ENCODE measurements at places on chromosomes 7 and 10.

GRCh38 chr10:102131286-102132170 lies 1.3 kb upstream of the PPRC1 start:
- DNase-seq, result no peak

DNA sequence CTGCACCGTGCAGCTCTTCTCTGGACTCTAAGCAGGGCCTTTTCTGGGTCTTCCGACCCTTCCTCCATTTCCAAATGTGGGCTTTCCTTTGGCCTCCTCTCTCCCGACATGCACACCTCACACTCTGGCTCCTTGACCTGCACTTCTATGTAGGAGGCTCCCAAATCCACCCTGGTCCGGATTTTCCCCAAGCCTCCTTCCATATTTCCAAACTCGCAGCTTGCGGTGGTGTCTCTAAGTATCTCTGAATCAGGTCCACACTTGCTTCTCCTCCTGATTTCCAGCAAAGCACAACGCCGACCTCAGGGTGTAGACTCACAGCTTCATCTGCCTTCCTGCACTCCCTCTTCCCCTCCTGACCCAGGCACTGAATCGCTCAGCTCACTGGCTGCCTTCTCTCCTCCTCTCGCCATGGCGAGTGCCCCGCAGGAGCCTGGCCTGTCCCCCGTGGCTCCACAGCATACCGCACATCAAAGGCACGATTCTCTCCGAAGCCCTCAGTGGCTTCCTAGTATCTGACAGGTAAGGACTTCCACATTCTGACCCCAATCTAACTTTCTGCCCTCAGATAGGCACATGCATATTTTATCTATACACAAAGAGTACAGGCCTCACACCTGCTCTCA lies 27.8 kb downstream of the DIP2C start:
- no peak for DNase-seq

DNA sequence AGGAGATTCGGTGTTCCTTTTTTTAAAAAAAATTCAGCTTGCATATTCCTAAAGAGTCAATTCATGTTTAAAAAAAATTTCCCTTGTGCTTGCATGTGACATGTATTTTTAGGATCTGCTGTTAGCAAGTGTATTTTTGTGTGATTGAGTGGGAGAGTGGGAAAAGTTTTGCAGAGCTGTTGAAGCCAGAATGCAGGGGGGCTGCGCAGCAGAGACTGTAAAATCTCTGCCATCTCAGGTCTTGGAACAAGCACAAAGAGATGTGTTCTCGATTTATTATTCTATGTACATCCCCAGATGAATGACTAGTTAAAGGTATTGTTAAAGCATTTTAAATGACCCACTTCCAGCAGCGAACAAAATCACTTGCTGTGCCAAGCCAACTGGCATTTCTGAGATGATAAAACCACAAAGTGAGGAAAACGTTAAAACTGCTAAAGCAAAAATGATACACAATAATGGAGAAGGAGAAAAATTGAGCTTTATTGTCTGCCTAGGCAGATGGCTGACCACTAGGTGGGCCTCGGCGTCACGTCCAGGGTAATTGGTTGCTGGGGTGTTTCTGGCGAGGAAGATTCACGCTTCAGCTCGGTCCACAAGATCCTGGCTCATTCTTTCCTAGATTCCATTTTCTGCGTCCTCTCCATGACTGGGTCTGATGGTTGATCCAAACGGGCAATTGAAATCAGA lies 67.0 kb upstream of the ATRNL1 start:
- DNase-seq, result no peak

- DNase-seq, result no peak
These were observed 23.5 kb upstream of the ZNF12 start for GRCh38 chr7:6730343-6730633.

DNA sequence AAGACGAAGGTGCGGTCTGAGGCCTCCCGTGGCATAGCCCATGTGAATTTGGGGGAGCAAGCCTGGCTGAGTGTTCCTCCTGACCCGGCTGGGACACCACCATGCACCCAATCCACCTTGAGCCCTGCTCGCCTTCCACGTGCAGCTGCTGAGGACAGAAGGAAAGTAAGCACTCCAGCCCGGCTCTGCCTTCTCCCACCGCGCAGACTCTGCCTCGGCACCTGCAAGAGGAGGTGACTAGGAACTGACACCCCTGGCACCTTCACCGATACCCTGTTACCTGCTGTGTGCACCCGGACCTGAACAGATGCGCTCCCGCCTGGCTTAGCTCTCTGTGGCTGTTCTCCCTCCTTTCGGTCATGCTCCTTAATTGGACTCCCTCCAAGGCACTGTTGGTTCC lies 57.0 kb upstream of the OPN4 start:
- DNase-seq, result no peak

- DNase-seq, result no peak
These were observed 99.6 kb upstream of the LYZL1 start for GRCh38 chr10:29189256-29189655.

DNA sequence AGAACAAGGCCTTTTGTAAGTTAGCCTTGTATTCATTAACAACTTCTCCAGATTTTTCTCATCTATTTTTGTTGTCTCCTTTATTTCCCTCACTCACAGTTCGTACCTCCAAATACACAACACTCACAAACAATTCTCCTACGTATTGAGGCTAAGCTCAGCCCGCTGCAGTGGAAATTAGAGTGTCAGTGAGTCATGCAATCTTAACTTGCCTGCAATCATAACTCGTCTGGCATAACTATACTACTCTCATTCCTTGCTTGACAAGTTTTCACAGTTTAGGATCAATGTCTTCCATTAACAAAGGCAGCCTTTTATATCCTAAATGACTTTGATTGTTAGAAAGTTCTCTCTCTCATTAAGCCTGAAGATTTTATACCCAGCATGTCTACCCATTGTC lies 23.8 kb downstream of the TMEM196 start:
- no peak for DNase-seq

GRCh38 chr7:8325067-8325466 lies 63.1 kb upstream of the ICA1 start:
- no peak for DNase-seq

Data from activated T-cell treated with anti-CD3 and anti-CD28 coated beads for 24 hours (primary cell).